ENCODE measurements at places on chromosomes 12 and 14.

GRCh38 chr14:73785336-73785833 lies 66.2 kb upstream of the PTGR2 start:
- no peak for DNase-seq

DNA sequence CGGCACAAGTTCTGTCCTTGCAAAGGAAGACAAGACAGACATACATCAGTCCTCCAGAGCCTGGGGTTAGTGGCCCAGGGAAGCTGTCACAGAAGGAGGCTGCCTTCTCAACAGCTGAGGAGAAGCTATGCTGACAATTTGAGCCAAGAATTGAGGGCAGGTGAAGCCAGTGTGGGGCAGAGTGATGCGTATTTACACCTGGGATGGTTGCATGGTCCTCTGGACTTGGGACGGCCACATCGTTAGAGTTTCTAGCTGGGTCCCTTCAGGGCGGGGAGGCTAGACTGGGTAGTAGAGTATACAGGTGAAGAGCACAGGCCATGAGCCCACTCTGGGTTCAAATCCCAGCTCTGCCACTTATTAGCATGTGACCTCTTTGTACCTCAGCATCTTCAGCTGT lies 16.5 kb downstream of the KRT85 start:
- DNase-seq: no peak

DNA sequence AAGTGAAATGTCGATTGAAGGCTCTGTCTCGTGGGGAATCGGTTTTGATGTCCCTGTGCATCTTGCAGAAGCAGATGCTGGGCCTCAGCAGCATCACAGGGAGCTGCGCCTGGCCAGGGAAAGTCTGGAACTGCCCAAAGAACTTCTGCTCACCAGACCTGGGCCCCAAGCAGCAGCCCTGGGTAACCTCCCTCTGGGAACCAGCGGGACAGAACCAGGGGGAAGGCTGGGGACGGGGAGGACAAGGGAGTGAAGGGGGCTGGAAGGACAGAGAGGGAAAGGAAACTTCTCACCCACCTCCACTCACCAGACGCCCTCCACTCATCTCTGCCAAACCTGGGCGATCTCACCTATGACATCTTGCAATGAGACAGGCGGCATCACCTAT lies 26.8 kb upstream of the C14orf180 start:
- DNase-seq: no peak

- no peak for DNase-seq
Observed at GRCh38 chr12:22412581-22412980, 78.1 kb upstream of the ST8SIA1 start.

DNA sequence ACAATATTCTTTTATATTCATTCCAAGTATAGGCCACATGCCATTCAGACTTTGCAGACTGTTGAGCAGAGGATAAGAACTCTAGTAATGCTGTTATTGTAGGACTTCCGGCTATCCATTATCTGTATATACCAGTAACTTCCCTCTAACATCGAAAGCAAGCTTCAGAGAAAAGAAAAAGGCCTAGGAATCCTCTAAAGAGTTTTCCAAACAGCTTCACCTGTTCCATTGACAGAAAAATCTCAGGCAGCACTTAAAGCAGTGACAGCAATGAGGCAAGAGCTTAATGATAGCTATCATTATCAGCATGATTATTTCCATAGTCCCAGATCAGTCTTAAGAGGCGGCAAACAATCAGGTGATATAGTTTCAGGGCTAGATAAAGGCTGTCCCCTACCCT lies 1.8 kb downstream of the CPNE8 start:
- no peak for DNase-seq

DNA sequence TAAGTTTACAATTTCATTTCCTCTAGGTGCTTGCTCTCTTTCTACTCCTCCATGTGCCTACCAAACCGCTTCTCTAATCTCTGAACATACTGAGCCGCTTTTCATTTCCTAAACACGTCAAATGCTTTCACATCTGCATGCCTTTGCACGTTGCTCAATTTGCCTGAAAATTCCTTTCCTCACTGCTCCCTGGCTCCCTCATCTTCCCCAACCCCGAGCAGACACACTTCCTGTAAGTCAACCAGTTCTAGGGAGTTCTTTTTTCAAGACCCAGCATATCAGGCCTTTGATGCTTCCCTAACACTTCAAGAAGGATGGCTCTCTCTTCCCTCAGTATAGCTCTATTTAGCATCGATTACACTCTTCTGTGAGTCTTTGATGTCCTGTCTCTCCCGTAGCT lies 50.3 kb downstream of the LMO3 start:
- no peak for DNase-seq

- DNase-seq: no peak
Observed at GRCh38 chr12:32889011-32889760, 7.4 kb downstream of the PKP2 start.

- DNase-seq: no peak
Observed at GRCh38 chr14:32545506-32546210, 216.6 kb downstream of the AKAP6 start.

- no peak for DNase-seq
Observed at GRCh38 chr12:64992116-64992515, 129.0 kb downstream of the WIF1 start.

DNA sequence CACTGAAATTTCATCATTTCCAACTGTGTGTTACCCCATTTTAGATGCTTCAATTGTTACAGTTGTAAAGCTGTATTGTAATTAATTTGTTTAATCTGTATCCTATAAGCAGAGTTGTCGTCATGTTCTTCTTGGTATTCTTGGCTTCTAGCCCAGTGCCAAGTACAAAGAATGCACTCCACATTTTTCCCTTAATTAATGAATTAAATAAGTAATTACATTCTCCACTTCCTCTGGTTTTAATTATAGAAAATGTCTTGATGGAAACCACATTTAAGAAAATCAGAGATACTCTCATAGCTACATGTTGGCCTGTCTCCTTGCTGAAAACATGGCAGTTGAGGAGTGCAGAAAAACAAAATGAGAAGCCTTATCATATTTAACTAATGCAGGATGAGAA lies 746 bp downstream of the DNAI7 start:
- no peak for DNase-seq

DNA sequence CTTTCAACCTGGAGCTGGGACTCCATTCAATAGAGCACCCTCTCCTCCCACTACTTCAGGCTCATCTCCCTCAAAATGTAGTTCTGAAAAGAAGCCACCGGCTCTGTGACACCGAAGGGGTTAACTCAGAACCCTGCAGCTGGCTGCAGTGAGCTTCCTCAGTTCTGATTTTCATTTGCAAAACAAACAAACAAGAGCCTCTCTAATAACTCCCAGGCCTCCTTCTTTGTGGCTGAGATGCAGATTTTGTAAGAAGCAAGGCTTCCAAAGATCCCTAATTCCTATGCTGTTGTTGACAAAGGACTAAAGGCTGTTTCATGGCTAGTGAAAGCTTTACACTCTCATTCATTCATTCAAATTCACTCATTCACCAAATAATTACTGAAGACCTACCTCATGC lies 333.4 kb upstream of the TBX3 start:
- DNase-seq: no peak

- no peak for DNase-seq
Observed at GRCh38 chr14:101945171-101945570, 19.2 kb upstream of the DYNC1H1 start.

GRCh38 chr12:40819436-40820108 lies 127.3 kb downstream of the CNTN1 start:
- no peak for DNase-seq

DNA sequence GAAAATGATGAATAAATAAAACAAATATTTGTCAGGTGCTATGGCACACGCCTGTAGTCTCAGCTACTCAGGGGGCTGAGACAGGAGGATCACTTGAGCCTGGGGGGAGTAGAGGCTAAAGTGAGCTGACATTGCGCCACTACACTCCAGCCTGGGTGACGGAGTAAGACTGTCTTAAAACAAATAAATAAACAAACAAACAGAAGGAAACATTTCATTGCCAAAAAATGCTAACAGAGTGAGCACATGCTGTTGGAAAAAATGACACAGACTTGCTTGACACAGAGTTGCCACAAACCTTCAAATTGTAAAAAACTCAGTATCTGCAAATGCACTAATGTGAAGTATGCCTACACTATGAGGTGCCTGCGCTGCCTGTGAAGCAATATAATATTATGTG lies 50.8 kb upstream of the AP4S1 start:
- DNase-seq: no peak

DNA sequence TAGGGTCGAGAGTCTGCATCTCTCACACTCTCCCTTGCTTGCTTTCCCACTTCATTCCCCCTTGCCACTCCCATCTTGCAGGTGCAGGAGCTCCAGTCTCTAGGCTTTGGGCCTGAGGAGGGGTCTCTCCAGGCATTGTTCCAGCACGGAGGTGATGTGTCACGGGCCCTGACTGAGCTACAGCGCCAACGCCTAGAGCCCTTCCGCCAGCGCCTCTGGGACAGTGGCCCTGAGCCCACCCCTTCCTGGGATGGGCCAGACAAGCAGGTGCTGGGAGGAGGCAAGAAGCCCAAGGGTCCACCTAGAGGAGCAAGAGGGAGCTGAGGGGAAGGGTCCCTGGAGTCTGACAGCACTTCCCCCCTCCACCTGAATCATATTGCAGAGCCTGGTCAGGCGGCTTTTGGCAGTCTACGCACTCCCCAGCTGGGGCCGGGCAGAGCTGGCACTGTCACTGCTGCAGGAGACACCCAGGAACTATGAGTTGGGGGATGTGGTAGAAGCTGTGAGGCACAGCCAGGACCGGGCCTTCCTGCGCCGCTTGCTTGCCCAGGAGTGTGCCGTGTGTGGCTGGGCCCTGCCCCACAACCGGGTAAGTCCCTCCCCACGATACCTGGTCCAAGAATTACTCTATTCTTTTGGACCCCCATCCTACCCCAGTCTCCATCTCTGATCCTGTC lies 4.2 kb downstream of the RNF31 start:
- DNase-seq: no peak

DNA sequence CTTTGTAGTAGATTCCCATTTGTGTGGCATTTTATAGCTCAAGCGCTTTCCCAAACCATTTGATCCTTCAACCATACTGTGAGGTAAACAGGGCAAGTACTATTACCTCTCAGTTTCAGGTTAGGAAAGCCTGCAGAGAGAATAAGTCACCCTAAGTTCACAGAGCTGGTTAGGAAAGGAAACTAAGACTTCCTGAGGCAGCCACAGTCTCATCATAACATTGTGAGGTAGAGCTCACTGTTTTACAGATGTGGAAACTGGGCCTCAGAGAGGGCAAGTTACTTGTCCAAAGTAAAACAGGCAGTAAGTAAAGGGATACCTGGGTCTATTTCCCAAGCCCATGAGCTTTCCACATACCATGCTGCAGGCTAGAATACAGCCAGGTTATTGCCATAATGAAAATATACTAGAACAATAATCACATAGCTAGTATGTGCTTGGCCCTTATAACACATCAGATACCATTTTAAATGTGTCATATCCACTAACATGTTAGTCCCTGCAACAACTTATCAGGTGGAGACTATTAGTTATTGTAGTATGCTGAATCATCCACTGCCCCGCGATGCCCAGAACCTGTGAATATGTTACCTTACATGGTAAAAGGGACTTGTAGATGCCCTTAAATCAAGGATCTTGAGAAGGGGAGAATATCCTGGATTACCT lies 150.9 kb upstream of the GRIP1 start:
- no peak for DNase-seq

DNA sequence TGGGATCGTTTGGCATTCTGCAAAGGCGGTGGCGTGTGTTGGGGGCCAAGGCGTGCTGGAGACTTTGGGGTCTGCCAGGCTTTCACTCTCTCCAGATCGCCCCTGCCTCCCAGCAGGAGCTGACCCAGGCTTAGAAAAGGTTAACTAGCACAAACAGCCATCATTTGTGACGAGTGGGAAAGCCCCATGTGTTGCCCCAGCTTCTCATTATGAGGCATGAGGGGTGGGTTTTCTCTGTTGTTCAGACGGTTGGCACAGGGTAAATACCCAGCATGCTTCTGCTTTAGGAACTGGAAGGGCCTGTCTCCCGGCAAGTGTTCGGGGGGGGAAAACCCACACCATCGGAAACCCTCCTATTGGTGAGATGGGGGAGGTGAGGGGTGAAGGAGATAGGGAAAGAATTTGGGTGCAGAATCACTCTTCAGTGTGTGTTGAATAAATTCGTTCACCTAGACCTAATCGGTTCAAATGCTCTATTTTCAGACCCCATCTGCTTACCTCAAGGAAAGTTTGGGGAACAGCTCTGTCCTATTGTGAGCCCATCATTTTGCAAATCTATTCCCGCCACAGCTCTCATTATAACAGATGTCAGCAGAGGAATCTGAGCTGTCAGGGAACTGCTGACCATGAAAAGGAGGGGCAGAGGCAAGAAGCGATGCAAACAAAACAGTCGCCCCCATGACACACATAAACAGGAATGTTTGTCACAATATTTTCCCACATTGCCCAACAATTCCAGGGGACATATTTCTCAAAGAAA lies 34.7 kb upstream of the C12orf42 start:
- DNase-seq: no peak

- DNase-seq: no peak
Observed at GRCh38 chr12:15834575-15834974, 45.4 kb upstream of the EPS8 start.

GRCh38 chr14:74324931-74325361 lies 22.2 kb upstream of the ABCD4 start:
- no peak for DNase-seq

DNA sequence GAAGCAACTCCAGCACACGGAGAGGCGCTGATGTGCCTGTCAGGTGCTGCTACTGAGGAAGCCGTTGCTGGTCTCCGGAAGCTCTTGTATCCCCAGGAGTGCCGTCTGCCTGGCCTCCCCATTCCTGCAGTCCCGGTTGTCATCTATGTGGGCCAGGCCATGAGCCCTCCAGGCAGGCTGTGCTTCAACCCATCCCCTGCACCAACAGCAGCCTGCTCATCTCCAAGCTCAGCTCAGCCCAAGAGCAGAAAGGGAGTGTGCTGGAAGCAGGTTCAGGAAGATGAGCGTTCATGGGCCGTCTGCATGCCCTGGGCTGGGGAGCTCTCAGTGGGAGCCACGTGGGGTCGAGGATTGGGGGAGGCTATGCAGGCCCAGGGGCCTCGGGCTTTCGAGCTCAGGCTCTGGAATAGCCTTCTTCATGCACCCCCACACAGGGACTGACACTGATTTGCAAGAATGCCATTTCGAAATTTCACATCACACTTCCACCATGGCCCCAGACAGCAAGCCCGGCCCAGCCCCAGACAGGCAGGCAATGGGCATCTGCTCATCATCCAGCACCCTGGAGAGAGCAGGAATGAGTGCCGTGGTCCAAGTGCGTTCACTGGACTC lies 164.5 kb downstream of the KIF26A start:
- no peak for DNase-seq

DNA sequence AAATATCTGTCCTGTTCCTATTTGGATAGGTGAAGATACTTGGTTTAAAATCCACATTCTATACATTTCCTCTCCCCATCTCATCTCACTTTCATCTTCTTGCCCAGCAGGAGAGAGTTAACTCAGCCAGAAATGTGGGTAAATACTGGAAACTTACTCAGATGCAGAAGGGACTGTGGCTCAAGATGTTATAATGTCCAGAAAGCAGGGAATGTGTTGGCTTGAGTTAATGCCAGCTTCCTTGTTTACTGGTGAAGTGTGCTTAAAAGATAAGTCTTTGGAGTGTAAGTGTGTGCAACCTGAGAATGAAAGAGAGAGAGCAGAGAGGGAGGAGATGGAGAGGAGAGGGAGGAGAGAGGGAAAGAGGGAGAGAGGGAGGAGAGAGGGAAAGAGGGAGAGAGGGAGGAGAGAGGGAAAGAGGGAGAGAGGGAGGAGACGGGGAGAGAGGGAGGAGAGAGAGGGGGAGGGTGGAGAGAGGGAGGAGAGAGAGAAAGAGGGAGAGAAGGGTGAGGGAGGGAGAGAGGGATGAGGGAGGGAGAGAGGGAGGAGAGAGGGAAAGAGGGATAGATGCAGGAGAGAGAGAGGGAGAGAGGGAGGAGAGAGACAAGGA lies 22.0 kb upstream of the SNRPF start:
- no peak for DNase-seq

All from cerebellar nuclear complex (tissue), 1 donor.